ENCODE measurements at places on chromosomes 16 and 17.

DNA sequence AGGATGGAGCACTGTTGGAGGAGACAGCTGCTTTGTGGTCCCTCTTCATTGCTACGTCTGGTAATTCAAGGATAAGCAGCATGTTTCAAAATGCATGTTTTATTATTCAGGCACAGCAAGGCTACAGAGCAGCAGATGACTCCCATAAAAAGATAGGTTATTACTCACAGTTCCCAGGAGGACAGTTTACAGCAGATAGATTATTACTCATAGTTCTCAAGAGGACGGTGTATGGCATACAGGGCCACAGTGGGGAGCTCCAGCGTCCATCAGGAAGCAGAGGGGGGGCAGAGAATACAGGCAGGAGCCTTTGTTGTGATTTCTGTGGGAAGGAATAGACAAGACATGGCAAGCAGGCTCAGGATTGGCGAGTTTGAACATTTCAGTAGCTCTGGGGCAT, 72.9 kb downstream of the DNAH9 start:
- no peak for DNase-seq

- DNase-seq: no peak
Observed at GRCh38 chr17:69066482-69066881, 5.8 kb upstream of the ABCA9 start.

- no peak for DNase-seq
Observed at GRCh38 chr16:16945207-16945606, 525.6 kb downstream of the XYLT1 start.

GRCh38 chr17:39675390-39676082, 7.3 kb downstream of the PNMT start:
- no peak for DNase-seq
